ENCODE measurements at places on chromosomes 5 and 9. TPM values are rescaled to one million over a fixed set of nuclear protein-coding genes. Genes with fewer than 3 reads are reported as not detected.

DNA sequence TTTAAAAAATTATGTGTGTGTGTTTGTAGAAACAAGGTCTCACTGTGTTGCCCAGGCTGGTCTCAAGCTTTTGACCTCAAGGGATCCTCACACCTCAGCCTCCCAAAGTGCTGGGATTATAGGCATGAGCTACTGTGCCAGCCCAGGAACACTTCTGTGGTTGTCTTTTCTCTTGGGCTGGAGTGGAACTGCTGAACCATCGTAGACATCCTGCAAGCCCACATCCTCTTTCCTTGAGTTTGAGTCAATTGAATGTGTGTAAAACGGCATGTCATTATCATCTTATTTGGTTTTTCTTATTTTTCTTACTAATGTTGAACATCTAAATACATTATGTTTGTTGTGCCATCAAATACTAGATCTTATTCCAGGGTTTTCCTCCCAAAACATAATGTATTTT lies 40.0 kb downstream of the EHMT1 start:
- DNase-seq, result no peak

- DNase-seq, result no peak
These were observed 22.7 kb downstream of the CREBRF start for GRCh38 chr5:173078878-173079277.

The LMNB1 gene
- polyA plus RNA-seq, result 165 TPM

DNA sequence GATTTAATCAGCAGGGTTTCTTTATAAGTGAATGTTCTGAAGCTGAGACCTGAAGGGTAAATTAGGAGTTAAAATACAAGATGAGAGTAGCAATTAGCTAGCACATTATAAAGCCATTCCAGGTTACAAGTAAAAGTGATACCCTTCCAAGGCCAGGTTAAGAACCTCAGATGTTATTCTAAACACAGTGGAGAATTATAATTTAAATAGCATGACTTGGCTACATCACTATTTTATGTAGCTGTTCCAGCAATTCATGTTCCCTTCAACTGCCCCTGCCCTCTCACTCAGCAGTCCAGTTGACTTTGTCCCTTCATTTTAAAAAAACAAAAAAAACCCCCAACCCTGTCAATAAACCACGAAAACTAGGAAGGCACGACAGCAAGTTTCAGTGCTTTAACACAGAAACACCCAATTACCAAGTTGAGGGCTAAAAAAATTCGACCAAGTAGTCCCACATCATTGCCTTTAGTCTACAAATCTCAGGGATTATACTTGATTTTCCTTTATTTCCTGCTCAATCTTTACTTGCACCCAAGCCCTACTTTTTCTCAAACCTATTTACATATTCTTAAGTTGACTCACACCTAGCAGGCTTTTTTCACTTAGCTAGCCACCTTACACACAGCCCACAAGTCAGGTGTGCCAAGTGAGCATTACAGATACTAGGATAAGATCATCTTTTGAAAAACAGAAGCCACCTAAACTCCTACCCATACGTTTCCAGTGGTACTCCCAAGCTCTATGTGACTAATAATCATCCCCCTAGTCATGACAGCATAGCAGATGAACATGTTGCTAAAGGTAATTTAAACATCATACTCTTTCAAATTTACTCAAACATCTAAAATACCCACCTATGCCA lies 3.4 kb downstream of the RPL37 start:
- DNase-seq, result no peak

The OR1Q1 gene
- polyA plus RNA-seq, result not detected

GRCh38 chr9:89465001-89465451 lies 32.9 kb downstream of the SEMA4D start:
- DNase-seq, result no peak

The GPBP1 gene
- 196 TPM for polyA plus RNA-seq

GRCh38 chr5:100519075-100519474 lies 16.1 kb upstream of the FAM174A start:
- DNase-seq, result no peak

The FYB1 gene
- polyA plus RNA-seq, result 4.7 TPM

The RANBP17 gene
- polyA plus RNA-seq, result 22.3 TPM

- no peak for DNase-seq
These were observed 988 bp downstream of the OXCT1 start for GRCh38 chr5:41869151-41869723.

The NMUR2 gene
- polyA plus RNA-seq, result 0.15 TPM

The CHMP5 gene
- 115 TPM for polyA plus RNA-seq

DNA sequence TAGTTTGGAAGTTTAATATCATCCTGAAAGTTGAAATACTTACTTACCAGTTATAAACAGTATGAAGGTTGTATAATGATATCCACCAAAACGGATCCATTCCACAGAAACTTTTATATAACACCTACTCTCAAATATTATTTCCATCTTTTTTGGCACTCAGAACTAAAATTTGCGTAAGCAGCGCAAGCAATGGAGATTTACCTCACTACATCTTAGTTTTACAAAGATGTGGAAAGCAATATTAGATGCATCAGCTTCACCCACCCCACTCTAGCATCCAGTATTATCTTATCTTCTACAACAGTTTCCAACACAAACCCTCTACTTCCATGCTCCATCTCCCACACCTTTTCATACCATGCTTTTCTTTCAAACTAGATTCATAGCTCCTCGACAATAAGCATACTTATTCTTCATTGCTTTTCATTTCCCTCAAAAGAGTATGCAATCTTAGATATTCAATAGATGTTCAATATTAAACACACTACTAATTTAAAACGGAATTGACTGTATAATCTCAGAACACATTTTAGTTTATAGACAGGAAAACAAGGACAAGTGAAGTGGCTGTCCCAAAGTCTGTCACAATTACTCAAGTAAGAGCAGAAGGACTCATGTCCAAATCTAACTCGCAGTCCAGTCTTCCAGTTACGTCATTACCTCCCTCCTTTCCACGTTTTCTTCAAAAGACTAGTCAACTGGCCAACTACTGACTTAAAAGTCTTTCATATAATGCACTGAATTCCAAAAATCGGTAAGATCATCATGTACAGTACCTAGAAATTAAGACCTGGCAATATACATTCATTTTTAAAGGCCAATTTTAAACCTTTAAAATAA lies 2.2 kb downstream of the PPP2CA start:
- DNase-seq, result no peak

GRCh38 chr5:81395262-81395661 lies 1.3 kb upstream of the ACOT12 start:
- no peak for DNase-seq

DNA sequence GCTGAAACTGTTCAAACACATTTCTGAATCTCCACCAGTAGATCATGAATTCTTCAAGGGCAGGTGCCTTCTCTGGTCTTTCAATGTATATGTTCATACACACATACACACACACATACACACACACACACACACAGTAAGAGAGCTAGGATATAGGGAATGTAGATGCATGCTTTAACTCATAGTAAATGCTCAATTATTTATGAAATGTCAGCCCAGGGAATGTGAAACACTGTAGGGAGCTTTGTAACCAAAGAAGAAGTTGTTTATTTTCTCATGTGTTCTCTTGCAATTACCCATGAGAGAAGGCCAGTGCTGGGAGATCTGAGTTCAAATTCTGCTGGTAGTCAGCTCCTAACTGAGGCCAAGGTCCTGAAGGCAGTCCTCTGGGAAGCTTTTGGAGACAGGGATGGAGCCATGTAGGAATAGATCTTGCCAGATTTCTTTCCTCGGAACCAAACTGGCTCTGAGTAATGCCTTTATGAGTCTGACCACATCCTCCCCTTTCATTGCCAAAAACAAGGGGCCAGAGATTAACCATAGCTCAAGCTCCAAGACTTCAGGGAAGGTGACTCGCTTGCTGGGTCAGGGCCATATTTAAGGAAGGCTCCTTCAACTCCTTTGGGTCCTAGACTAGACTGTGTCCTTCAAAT lies 487.0 kb upstream of the TNC start:
- no peak for DNase-seq

GRCh38 chr9:112112519-112112918 lies 62.6 kb downstream of the SUSD1 start:
- no peak for DNase-seq

Measured in left kidney (tissue), 8 donors.